ENCODE measurements at places on chromosomes 16 and 17.
A peak's percentile ranks its signal among the peaks of the same experiment; 100 is the strongest.

GRCh38 chr17:65039336-65039988, 17.1 kb downstream of the GNA13 start:
- DNase-seq, result no peak

GRCh38 chr16:13390986-13391305, 489.5 kb downstream of the SHISA9 start:
- no peak for DNase-seq

DNA sequence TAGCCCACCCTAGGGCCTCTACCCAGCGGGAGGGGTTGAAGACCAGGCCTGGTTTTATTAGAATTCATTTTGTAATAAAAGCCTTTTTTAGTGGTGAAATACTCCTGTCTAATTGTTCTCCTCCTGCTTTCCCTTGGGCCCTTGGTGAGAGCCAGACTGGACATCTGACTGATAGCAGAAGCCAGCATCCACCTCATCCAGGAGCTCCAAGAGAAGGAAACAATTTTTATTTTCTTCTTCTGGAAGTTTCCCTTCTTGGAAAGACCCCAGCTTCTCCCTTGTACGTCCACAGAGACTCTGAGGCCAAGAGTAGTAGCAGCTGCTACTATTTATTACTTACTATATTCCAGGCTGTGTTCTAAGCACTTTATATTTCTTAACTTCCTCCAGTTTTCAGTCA, 4.0 kb upstream of the PHKG2 start:
- DNase-seq, result no peak

GRCh38 chr16:85548375-85548774, 64.7 kb upstream of the GSE1 start:
- no peak for DNase-seq

GRCh38 chr17:71217769-71218168, 903.1 kb upstream of the SOX9 start:
- no peak for DNase-seq

- DNase-seq, result no peak
Observed at GRCh38 chr16:47884116-47884725, 271.6 kb downstream of the ABCC12 start.

- no peak for DNase-seq
Observed at GRCh38 chr16:24853830-24854229, 8.1 kb downstream of the SLC5A11 start.

DNA sequence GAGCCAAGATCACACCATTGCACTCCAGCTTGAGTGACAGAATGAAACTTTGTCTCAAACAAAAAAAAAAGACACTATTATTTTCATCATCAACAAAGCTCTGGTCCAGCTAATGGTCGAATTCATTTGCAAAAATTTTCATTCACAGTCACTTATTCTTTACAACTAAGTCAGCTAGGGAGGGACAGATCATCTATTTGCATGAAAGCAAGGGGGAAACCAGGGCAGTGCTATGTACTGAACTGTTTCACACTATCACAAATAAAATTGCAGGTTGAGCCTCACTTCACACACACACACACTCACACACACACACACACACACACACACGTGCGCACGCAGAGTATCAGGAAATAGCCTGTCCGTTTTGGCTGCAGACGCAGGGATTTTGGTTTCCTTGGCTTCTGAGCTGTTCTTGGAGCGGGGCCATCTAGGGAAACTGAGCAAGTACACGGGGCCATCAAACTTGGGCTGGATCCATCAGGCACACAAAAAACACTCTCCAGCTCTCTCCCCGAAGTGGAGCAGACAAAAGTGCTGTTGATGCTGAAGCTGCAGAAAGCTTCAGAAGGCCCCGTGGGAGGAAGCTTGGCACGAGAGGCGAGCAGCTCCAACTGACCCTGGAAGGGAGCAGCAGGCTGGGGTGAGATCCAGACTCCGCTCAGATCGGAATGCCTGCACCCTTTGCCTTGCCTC, 44.3 kb upstream of the HELZ start:
- DNase-seq, result no peak

DNA sequence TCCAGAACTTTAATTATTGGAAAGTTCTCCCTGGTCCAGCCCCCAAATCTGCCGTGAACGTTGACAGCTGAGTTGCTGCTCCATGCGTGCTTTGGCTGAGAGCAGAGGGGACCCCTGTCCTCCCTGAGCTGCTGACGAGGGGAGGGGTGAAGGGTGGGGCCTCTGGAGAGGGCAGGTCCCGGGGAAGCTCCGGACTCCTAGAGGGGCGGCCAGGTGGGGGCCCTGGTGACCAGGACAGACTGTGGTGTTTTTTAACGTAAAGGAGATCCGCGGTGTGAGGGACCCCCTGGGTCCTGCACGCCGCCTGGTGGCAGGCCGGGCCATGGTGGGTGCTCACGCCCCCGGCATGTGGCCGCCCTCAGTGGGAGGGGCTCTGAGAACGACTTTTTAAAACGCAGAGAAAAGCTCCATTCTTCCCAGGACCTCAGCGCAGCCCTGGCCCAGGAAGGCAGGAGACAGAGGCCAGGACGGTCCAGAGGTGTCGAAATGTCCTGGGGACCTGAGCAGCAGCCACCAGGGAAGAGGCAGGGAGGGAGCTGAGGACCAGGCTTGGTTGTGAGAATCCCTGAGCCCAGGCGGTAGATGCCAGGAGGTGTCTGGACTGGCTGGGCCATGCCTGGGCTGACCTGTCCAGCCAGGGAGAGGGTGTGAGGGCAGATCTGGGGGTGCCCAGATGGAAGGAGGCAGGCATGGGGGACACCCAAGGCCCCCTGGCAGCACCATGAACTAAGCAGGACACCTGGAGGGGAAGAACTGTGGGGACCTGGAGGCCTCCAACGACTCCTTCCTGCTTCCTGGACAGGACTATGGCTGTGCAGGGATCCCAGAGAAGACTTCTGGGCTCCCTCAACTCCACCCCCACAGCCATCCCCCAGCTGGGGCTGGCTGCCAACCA, at the start of gene MC1R:
Gene MC1R, plus strand, starts transcription at position 410 of the 895 bp plus-strand sequence. Its CDS starts 397 bp downstream, at position 807.
- DNase-seq, result no peak

GRCh38 chr16:83704656-83705055, 103.1 kb upstream of the HSBP1 start:
- DNase-seq, result no peak

DNA sequence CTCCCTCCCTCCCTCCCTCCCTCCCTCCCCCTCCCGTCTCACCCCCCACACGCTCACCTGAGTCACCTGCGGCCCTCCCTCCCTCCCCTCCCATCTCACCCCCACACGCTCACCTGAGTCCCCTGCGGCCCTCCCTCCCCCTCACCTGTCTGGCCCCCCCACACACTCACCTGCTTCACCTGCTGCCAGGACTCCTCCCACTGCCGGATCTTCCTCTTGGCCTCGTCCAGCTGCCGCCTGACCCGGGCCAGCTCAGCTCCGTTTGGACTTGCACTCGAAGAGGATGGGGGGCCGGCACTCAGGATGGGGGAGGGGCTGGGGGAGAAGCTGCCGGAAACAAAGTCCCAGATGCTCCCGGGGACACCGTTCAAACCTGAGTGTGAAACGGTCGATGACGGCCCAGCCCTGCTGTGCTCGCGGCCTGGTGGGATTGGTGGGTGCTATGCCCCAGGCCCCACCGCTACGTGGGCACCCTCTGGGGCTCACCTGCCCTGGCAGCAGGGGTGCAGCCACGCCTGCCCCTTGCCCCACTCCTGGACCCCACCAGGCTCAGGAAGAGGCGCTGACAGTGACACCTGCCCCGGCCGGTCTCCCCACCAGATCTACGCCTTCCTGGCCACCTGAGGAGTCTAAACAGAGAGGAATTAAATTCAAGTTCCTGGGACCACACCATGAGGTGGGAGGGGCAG, 15.9 kb downstream of the GNPTG start:
- DNase-seq, result no peak

DNA sequence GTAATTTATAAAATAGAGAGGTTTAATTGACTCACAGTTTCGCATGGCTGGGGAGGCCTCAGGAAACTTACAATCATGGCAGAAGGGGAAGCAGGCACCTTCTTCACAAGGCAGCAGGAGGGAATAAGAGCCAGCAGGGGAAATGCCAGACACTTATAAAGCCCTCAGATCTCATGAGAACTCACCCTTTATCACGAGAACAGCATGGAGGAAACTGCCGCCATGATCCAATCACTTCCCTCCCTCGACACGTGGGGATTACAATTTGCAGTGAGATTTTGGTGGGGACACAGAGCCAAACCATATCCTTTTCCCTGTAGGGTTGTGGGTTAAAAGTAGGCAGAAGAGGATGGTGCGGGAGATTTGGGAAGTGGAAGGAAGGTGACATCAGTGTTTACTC, 101.4 kb downstream of the BMERB1 start:
- no peak for DNase-seq

DNA sequence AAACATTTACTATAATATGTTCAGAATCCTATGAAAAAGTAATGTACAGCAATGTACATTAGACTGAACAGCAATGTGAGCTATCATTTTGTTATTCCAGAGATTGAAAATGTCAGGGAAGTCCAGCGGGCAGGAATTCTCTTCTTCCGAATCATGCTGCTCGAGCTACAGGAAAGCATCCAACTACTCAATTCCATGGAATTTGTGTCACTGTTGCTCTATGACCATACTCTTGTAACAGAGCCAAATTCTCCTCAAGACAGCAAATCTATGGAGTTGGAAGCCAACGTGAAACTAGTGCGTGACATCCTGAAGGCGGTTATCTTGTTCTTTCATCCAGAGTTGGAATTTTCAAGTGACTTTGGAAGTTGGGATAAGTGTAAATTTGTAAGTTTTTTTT, 24.8 kb upstream of the NSRP1 start:
- DNase-seq, result no peak

DNA sequence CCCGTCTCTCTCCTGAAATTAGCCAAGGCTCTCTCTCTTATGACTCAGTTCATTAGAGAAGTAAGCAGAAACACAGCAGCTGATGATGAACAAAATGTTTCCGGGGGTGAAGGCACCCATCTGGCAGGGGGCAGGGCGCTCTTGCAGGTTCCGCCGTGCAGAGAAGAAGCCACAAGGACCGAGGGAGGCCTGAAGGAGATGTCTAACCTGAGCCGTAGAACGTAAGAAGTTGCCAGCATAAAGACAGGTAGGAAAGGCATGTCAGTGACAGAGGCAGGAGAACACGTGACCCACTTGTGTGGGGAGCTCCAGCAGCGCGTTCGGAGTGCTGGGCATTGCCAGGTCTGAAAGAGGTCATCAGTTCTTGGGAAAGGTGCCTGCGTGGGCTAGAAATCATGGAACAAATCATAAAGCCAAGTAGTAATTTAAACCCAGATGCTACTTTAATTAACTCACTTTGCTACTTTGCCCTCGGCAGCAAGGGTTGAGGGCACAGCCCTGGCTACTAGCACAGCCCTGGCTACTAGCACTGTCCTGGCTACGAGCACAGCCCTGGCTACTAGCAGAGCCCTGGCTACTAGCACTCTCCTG, 198.6 kb downstream of the RPTOR start:
- no peak for DNase-seq

DNA sequence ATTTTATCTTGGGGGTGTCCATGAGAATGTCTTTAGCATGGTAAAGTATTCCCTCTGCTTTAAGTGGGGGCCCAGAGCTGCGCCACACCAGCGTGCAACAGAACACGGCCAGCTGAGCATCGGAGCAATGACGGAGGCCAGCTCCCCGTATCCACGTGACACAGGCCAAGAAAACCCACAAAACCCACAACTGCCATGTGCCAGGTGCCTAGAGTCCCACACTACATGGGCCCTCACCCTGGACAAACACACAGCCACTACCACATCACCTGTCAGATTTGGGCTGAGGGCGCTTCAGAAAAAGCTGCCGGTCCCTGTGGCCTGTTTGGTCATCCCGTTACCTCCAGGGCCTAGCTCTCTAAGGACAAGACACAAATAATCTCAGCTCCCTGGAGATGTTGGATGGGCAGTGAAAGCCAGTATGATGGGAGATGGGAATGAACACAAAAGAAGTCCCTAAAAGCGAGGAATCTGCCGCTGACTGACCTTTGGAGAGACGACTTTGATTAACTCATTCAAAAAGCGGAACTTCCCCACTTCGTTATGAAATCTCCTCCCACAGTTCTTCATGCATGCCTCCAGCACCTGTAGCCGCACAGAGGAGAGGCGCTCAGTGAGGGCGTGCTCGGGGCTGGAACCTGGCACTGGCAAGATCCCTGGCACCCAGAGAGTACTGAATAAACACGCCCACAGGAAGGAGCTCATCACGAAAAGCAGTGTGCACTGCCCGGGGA, 17.1 kb downstream of the GGA3 start:
- DNase-seq, result no peak

GRCh38 chr16:11481987-11482386, 104.7 kb downstream of the LITAF start:
- DNase-seq, result no peak

DNA sequence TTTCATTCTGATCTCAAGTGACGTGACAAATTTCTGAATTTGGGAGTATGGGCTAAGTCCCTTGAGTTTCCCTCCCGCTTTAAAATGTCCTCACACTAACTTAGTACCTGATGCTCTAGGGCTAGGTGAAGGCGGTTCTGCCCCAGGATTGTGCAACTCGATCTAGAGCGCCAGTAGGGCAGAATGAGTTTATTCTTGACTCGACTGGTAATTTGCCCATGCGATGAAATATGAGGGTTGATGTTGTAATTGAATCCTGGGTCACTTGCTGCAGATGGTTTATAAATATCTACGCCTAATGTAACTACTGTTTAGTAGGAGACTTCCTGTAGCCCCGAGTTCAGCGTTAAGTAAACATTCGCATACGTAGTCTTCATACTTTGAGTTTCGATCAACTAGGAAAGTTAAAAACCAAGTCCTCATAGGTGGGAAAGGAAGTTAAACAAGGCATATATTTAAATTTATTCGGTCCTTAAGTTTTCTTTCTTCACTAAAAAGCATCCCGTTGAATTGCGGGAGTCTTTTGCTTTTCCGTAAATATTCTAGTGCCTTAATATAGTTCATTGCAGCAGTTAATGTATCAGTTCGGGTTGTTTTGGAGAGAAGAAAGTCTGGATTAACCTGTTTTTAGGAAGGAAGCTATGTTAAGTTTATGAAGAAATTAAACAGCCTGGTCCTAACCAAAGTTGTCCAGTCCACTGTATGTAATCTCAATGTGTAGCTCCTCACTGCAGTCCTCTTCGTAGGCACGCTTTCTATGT, 1.6 kb downstream of the CTCF start:
- no peak for DNase-seq

GRCh38 chr17:7580604-7581575, 1.5 kb downstream of the CD68 start:
- DNase-seq, result no peak

DNA sequence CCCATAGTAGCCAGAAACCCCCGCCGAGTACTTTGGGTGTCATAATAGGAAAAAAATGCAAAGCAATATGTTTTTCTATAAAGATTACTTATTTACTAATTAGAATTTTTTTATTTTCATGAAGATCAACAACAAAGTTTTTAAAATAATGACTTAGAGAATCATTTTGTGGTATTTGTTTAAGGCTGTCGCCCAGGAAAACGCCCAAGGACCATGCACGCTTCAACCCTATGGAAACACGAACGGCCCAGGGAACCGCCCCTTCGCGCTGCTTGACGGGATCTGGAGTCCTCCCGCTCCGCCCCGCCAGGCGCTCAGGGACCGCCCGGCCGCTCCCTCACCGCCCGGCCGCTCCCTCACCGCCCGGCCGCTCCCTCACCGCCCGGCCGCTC, 408 bp upstream of the KPNA2 start:
- DNase-seq, result peak; percentile 93

- no peak for DNase-seq
Observed at GRCh38 chr16:22732400-22732799, 81.6 kb upstream of the HS3ST2 start.
